NCI-H510A treated with DMSO at 0.1 percent for 48 hours (cell line): ENCODE measurements at places on chromosomes 2 and 18.

GRCh38 chr2:20641123-20641985 is 9.5 kb downstream of the HS1BP3 start:
- DNase-seq: no peak

GRCh38 chr2:44768438-44769236 is 172.9 kb upstream of the SIX3 start:
- DNase-seq: no peak

DNA sequence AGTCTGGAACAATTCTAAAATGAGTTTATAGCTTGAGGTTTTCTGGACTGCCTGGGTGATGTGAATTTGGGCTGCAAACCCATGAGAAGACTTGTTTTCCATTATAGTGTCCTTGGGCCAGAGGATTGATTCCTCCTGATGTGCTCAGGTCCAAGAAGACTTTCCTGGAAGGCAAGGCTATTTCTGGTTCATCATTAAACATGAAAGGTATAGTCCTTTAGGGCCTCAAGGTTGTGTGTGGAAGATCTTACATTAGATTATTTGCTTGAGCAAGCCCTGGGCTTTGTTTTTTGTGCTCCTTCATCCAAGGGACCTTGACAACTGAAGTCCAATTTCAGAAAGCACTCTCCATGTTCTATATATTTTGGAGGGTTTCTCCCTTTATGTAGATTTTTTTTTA is 26.8 kb upstream of the NEDD4L start:
- DNase-seq: no peak

- DNase-seq: peak; percentile 81
Measured at GRCh38 chr2:206442833-206443734, at the start of gene ADAM23. TSS of gene ADAM23 (plus strand) at chr2:206443532. CDS start at chr2:206443867, 335 bp downstream.

DNA sequence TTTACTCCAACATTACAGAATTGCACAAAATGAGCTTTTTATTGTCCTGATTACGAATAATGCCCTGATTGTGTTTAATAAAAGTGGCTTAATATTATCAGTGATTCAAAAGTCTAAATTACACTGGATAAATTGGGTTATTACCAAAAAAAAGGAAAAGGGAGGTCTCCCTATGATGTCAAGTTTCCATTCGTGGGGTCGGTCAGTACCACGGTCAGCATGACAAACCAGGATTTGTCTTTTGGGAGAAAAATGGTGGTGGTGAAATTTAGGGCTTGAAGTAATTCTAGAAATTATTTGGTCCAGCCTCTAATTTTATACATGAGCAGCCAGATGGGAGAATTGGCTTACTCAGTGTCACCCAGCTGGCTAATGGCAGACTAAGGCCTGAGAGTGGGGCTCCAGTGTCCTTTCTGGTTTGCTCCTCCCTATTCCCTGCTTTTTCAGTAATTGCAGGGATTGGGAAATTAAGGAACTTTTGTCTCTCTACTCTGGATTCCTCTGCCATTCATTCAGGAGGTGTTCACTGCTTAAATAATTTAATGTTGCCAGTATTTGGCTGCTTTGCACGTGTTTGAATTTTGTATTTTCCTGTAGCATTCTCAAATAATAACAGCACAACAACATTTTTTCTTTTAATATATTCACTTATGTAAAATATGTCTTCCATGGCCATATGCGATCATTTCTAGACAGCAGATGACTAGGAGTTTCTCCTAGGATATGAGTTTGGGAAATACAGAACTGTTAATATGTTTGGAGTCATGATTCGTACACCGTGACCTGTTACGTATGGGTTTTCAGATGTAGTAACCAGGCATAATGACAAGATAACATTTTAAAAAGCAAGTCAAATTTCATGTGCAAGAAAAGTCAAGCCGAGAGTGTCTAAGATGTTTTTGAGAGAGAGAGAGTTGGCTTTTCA is 128.9 kb upstream of the NOSTRIN start:
- DNase-seq: no peak

DNA sequence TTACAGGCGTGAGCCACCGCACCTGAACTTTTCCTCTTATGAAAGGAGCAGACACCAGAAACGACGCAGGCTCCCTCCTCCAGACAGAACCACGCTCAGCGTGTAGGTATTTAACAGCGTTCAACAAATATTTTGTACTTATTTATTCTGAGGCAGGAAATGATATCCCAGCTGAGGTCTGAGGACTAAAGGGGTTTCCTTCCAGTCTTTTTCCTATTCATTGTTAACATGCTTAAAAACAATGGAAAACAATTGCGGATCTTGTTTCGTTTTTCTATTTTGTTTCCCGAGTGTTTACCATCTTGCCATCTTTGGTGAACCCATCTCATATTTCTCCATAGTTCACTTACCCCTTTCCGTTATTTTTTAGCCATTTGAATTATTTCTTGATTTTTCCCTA is 43.7 kb upstream of the FOSL2 start:
- no peak for DNase-seq

DNA sequence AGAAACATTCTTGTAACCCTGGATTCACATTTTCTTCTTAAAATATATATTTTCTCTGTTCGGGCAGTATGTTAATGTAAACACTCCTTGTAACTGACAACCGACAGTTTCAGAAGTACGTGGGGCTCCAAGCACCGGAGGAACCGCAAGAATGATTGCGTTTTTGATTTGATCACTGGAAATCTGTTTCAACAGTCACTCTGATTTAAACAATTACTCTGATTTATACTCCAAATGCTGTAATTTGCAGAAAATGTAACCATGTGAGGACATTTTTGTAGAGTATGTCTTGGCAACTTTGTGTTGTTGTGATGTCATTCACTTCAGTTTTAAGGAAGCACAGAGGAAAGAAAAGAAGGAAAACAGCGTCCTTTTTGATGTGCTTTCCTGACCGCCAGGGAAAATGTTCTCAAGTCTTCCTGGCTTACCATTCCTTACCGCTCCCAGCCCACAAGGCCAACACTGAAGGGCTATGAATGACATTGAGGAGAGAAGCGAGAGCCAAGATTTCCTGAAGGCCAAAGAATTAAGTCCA is 77.7 kb downstream of the APOB start:
- no peak for DNase-seq

- no peak for DNase-seq
Measured at GRCh38 chr2:199744724-199745123, 106.3 kb downstream of the FTCDNL1 start.

DNA sequence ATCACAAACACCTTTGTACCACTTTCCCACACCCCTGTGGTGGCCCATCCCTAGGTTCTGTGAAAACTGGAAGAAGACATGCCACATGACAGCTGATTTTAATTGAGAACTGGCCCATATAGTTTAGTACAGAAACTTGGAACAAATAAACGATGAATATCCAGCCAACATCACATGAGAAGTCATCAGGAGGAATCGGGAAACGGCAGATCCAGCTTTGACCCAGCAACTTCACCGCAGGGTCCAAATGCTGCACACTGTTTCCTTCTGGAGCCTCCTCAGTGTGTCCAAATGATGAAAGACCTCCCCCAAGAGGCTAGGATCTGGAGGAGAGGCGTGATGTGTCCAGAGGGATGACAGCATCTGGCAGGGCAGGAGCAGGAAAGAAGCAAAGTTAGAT is 75.5 kb downstream of the COPS8 start:
- no peak for DNase-seq

DNA sequence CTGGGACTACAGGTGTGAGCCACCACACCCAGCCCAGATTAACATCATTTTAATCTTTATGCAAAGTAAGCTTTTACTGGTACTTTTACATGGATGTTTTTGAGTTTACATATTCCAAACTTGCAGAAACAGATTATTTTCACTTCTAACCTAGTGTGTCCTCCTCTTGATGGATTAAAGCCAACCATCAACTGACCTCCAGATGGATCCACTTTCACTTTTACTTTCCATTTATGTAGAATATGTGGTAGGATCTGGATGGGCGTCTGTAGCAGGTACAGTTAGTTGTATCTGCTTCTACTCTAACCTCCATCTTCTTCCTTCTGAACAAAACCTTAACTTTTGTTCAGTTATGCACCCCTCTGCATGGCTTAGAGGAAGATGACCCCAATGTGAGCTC is 264.1 kb downstream of the CDH20 start:
- DNase-seq: no peak

- DNase-seq: no peak
Measured at GRCh38 chr2:116537811-116538210, 1276.7 kb upstream of the DDX18 start.

- DNase-seq: peak; percentile 40
Measured at GRCh38 chr18:77133835-77134496, 1.4 kb upstream of the MBP start.

- DNase-seq: no peak
Measured at GRCh38 chr2:42900289-42900891, 108.0 kb upstream of the HAAO start.

- no peak for DNase-seq
Measured at GRCh38 chr2:124526221-124526620, 501.1 kb downstream of the CNTNAP5 start.

DNA sequence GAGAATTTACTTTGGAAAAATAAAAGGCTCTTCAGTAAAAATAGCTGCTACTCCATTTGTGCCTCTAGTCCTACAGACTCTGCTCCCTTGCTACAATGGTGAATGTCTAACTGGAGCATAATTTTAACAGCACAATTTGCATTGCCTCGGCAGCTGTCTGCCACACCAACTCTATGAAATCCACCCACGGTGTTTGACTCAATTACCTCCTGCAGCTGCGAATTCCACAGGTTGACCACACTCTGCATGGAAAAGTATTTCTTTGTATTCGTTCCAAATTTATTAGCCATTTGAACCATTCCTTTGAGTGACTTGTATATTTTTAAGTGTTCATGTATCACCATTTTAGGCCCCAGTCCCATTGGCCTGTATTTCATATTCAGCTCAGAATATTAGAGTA is 182.1 kb upstream of the CCDC68 start:
- no peak for DNase-seq

GRCh38 chr2:161976295-161976694 is 97.7 kb downstream of the DPP4 start:
- no peak for DNase-seq

GRCh38 chr2:162184821-162185450 is 32.9 kb upstream of the GCG start:
- DNase-seq: no peak

DNA sequence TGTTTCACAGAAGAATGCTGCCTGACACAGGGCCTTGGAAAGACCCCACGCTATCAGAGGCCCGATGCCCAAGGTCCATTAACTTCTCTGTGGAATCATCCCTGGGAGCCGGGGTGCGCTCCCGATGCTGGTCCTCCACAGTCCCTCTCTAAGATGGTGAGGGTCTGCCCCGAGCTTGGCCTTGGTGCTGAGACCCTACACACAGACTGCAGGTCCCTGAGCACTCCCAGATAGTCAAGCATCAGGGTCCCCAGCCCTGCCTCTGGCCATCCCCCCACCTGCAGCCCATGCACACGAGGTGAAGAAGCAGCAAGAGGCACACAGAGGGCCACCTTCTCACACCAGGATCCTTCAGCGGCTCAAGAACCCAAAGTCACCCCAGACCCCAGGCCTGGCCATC is 263.3 kb downstream of the MYCN start:
- no peak for DNase-seq

GRCh38 chr2:177093371-177093770 is 119.2 kb upstream of the HNRNPA3 start:
- DNase-seq: no peak

DNA sequence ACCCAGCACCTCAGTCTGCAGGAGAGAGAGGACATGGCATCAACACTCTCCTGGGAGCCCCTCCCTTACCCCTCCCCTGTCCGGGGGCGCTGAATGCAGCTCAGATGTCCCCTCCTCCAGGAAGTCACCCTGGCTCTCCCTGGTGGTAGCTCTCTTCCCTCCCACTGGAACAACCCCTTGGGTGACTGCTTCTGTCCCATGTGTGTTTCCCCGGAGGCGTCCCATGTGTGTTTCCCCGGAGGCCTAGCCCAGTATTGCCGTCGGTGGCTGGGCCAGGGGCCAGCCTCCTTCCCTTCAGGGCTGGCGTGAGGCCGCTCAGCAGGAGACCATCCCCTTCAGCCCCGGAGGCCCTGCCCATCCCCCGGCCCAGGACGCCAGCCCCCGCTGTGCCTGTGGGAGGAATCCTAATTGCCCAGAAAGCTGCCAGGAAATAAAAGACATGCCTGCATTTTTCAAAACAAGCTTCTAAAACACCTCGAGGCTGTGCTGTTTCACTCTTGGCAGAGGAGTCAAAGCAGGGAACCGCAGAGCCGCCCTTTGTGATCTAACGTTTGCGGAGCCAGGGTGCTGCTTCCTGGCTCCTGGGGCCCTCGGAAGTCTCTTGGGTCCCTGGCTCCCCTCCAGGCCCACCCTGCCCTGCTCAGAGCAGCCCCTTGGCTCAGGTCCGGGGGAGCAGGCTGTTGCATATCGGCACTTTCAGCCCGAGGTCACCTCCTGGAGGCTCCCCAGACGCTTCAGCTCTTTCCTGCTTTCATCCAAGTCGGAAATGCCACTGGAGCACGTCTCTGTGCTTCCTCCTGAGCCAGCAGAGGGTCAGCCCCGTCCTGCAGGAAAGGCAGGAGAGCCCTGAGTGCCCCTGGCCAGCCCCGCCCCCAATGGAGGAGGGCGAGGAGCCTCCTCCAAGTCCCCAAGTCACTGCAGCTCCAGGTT is 11.4 kb downstream of the SNED1 start:
- DNase-seq: no peak
